Activated CD8-positive, alpha-beta memory T cell treated with anti-CD3 and anti-CD28 coated beads, Interleukin-2, amount 10 ng/mL, durations not matched to agents 7 days and 5 days (primary cell): ENCODE measurements at places on chromosomes 13 and 19. TPM values are rescaled to one million over a fixed set of nuclear protein-coding genes. Genes with fewer than 3 reads are reported as not detected.

GRCh38 chr19:29583196-29583999, 22.7 kb upstream of the POP4 start:
- DNase-seq: peak; percentile 43

Gene SIGLEC8
- not detected for total RNA-seq

- no peak for DNase-seq
Measured at GRCh38 chr19:7833225-7834099, 3.4 kb downstream of the EVI5L start.

DNA sequence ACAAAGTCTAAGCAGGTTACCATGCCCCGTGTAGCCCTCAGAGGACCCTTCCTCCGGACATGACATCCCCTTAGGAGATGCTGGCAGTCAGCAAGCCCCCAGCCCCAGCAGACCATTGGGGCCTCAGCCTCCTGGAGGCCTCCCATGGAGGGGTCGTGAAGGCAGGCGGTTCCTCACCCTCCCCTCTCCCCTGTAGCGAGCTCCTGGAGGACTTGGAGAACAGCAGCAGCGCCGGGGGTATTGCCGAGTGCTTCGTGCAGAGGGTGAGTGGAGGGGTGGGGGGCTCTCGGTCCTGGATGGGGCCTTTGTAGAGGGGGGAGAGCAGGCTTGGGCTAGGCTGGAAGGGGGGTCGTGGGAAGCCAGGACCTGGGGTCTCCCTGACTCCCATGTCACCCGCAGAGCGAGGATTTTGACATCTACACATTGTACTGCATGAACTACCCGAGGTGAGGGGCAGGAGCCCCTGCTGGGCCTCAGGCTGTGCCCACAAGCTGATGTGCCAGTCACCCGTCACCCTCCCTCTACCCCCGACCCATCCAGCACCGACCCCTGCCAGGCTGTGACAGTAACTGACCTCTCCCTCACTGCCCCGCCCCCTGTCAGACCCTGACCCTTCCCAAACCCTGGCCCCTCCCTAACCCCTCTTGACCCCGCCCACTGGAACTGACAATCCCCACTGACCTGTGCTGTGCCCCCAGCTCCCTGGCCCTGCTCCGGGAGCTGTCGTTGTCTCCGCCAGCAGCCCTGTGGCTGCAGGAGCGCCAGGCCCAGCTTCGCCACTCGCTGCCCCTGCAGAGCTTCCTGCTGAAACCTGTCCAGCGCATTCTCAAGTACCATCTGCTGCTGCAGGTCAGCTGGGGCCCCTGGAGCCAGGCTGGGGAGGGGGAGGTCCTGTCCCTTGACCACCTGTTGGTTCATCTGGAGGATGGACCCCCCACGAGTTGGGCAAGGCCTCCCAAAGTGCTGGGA, 4.0 kb downstream of the PLEKHG2 start:
- no peak for DNase-seq

GRCh38 chr19:32404933-32405430, 588 bp upstream of the DPY19L3 start:
- DNase-seq: no peak

DNA sequence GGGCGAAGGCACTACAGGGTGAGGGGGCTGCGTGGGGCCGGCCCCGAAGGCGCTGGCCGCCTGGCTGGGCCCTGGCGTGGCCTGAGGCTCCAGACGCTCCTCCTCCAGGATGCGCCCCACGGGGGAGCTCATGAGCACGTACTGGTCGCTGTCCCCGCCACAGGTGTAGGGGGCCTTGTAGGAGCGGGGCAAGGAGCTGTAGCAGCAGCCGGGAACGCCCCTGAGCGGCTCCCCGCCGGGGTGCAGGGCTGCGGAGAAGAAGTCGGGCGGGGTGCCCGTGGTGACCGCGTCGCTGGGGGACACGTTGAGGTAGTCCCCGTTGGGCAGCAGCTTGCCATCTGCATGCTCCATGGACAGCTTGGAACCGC, 3.0 kb downstream of the IRS2 start:
- no peak for DNase-seq

- DNase-seq: no peak
Measured at GRCh38 chr13:46621792-46622629, 69.0 kb downstream of the LRCH1 start.

Gene SEMA6B
- total RNA-seq: not detected

GRCh38 chr13:108227651-108228272, 9.6 kb downstream of the ABHD13 start:
- DNase-seq: no peak
